ENCODE measurements at places on chromosomes 1 and 21.
A peak's percentile ranks its signal among the peaks of the same experiment; 100 is the strongest.

DNA sequence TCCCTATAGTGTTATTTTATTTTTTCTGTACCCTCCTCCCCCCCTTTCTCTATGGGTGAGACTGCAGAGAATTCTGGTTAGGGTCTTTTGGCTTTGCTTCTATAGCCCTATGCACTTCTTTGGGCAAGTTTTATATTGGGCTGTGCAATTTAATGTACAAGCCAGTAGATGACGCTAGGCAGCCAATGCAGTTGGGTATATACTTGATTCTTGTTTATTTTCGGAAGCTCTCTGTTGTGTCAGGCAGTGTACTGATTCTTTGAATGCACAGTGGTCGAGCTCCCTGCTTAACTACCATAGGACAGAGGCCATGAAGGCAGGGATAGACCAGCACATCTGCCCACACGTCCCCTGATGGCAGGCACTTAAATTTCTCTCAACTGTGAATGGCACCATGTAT lies 34.1 kb upstream of the GPR52 start:
- DNase-seq, result no peak

- DNase-seq, result no peak
Measured at GRCh38 chr1:177257128-177257527, 86.4 kb downstream of the BRINP2 start.

DNA sequence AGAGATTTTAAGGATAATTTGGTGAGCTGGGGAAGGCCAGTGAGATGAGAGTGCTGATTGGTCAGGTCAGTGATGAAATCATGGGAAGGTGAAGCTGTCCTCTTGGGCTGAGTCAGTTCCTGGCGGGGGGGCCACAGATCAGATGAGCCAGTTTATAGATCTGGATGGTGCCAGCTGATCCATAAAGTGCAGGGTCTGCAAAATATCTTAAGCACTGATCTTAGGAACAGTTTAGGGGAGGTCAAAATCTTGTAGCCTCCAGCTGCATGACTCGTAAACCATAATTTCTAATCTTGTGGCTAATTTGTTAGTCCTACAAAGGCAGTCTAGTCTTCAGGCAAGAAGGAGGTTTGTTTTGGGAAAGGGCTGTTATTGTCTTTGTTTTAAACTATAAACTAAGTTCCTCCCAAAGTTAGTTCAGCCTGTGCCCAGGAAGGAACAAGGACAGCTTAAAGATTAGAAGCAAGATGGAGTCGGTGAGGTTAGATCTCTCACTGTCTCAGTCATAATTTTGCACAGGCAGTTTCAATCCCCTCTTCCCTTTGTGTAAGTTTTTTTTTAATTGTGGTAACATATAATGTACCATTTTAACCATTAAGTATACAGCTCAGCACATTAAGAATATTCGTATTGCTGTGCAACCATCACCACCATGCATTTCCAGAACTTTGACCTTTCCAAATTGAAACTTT lies 39.4 kb downstream of the PTAFR start:
- no peak for DNase-seq

DNA sequence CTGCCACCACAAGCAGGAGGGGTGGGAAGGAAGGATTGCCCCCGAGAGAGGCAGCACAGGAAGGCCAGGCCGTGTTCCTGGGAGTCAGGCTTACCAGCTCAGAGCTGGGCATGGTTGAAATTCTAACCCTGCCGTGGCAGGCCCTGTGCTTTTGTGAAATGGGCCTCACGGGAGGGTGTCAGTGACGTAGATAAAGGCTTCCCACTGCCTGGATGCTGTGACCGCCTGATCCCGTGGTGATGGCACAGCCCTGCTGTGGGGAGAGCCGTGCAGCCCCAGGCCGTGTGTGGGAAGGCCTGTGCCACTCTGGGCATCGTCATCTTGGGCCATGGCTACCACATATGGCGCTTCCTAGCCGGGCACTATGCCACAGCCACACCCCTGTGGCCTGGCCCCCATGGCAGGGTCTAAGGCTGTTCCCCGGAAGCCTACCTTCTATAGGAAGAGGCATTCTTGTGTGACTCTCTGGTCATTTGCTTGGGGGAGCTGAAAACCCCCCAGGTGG lies 161.3 kb downstream of the PCBP3 start:
- no peak for DNase-seq

DNA sequence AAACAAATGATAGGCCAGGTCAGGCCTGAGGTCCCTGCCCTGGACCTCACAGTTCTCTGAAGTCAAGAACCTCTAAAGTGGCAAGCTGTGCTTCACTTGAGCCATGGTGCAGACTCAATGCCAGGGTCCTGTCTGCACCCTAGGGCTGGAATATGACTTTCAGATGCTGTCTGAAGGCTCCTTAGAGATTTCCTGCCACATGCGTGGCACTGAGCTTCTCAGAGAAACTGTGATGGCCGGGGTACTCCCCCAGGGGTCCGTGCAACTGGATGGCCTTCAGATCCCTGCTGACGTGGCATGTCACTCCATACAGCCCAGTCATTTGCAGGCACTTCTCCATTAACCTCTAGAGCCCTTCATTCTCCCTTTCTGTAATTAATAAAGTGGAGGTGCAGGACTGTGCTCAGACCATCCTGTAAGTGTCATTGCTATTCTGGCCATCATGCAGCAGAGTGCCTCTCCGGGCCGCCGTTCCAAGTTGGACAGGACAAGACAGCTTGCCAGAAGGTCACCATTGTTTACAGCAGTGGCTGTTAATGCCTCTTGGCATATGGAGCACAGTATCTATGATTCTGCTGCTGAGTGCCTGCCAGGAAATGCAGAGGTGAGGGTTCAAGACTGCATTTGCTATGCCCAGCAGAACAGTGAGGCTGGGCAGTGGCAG lies 205.1 kb upstream of the COA6 start:
- DNase-seq, result no peak

GRCh38 chr1:156126630-156127534 lies 12.4 kb downstream of the LMNA start:
- DNase-seq, result peak; percentile 89

DNA sequence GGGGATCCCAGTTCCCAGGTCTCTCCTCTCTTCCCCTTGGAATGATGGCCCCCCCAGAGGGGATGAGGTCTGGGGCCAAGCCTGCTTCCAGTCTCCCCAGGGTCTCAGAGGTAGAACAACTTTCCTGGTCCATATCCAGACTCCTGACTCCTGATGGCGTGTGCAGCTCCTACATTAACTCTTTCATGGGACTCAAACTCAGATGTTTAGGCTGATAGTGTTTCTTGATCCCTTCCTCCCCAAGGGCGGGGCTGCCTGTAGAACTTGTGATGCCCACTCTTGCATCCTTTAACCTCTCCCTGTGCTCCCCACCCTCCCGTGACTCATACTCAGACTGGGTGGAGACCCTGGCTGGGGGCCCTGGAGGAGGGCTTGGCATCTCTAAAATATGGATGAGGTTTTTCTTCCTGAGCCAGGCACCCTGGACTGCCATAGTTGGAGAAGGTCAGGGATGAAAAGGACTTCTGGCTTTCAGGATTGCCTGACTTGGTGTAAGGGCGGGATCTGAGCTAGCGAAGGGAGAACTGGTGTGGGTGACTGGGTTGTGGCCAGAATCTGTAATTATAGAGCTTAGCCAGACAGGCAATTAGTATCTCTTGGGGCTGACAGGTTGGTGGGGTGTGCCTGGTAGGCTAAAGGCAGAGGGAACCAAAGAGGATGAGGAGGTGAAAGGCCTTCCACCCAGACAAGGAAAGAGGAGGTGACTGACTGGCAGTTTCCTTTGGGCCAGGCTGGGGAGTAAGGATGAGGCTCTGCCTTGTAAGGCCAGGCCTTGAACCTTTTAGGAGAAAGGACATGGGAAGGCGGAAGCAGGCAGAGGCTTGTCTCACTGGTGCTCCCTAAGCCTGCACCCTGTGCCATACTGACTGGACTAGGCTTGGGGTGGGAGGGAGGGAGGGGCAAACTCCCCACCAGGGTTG lies 1.5 kb downstream of the ATP8B2 start:
- DNase-seq, result peak; percentile 23

GRCh38 chr1:160200786-160201185 lies 4.4 kb upstream of the PEA15 start:
- no peak for DNase-seq

DNA sequence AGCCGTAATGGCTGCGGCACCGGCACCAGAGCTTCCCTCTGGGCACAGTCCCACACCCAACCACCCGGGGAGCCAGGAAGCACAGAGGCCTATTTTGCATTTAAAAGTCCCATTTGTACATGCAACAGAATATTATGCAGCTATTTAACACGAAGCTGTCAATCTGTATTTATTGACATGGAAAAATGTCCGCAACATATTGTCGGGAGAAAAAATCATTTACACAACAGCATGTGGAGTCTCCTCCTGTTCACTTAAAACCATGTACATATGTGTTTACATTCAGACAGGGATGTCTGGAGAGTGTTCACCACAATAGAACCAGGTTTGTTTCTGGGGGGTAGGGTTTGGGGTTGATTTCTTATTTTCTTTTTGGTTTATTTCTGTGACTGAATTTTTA lies 63.4 kb upstream of the GRIK3 start:
- no peak for DNase-seq

GRCh38 chr21:40208948-40209345 lies 341.7 kb downstream of the PCP4 start:
- DNase-seq, result no peak

DNA sequence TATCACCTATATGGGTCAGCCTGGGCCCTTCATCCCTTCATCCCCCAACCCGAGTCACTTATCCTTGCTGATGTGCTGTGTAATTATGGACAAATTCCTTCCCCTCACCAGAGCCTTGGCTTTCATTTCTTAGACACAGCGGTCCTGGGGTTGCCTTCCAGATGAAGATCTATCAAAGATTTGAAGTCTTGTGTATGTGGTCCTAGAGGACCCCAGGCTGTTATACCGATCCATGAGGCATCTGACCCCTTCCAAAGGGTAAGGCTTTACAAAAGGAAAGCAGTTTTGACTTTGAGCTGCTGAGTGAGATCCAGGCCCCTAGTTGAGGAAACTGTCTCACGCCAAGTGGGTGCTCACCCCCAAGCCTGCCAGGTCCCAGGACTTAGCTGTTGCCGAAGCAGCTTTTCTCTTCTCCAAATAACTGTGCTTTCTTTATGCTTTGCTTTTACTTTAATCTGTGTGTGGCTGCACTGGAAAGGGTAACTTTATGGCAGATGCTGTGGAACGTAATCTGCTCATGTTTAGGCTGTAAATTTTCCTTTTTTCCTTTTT lies 37.6 kb downstream of the MAN1C1 start:
- DNase-seq, result no peak

DNA sequence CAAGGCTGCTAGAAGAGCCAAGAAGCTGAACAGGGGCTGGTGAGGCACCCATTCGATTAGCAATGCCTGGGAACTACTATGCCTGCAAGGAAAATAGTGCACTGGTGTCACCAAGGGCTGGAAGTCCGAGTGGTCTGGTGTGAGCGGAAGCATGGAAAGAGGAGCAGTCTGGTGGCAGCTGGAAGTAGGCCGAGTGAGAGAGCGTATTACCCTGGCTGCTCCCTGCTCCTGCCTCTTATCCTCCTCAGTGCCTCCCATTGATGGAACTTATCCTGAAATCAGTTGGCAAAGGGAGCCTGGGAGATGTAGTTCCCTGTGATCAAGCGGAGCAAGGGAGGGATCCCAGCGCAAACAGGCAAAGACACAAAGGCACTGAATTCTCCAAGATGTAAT lies 9.6 kb downstream of the SMAP2 start:
- no peak for DNase-seq

- no peak for DNase-seq
Measured at GRCh38 chr1:205301842-205302588, 19.5 kb downstream of the NUAK2 start.
